ENCODE measurements at places on chromosomes 1 and 21.
A peak's percentile ranks its signal among the peaks of the same experiment; 100 is the strongest.

- no peak for DNase-seq
Observed at GRCh38 chr1:10449751-10450150, at the start of gene CORT. TSS of gene CORT (plus strand) at chr1:10450031. CDS start at chr1:10450224, 193 bp downstream.

- peak; percentile 93 for DNase-seq
Observed at GRCh38 chr1:211382714-211383480, 56.3 kb downstream of the TRAF5 start.

GRCh38 chr1:245957427-245957826 is 549.7 kb downstream of the SMYD3 start:
- no peak for DNase-seq

- DNase-seq, result no peak
Observed at GRCh38 chr1:175599212-175599705, 144.1 kb downstream of the TNR start.

DNA sequence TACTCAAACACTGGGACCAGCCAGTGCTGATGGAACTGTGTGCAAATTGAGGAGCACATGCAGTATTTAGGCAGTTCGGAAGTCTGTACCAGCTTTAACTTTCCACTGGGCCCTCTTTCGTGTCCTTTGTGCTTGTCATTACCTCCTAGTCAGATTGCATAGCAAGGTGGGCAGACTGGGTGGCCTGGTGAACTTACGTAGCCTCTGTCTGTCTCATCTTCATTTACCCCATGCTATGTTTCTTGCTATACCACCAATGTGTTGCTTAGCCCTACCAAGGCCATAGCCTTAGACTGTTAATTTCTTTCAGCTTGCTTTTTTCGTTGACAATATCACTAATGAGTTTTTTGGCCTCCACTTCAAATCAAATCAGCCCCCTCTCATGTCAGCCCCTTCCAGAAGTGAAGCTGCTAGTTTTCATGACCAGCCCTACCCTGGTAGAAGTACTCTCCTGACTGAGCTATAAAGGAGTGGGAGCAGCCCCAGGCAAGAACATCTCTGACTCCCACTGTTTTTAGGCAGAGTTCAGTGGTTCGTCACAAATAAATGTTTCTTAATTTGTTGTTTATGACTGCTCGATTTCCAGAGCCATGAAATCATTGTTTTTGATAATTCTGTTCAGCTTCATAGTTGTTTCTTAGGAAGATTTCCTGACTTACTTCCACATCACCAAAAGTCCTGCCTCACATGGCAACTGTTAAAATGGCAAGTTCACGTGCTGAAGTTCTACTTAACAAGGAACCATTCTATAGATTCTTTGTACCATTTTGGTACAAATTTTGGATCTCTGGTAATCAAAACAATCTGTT is 19.3 kb downstream of the PRKACB start:
- DNase-seq, result no peak

DNA sequence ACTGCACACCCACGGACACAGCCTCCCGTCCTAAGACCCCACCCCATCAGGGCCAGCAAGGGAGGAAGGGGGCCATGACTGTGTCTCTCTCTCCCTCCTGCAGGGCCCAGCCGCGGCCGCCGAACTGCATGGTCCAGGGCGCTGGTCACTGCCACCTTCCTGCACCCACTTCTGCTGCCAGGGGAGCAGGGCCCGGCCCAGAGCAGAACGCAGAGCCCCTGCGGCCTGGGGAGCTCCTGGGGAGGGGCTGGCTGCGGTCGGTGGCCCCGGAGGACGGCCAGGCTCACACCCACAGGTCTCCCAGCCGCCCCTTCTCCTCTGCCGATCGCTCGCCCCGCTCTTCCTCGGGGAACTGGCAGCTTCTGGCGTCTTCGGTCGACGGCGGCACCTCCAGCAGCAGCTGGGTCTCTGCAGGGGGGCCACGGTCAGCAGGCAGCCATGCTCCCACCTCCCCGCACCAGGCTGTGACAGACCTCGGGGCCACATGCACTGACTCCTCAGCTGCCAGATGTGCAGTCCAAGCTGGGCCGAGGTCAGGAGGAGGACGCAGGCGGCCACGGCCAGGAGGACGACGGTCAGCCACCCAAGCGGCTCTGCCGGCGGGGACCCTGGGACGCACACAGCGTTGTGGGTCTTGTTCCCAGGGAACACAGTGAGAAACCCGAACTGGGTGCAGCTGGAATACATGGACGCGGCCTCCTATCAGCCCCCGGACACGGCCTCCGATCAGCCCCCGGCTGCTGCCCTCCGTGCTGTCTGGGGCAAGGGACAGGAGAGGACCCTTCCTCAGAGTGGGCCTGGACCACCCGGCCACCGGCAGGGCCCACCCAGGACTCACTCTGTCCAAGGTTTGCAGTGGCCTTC is 2.6 kb downstream of the TNFRSF18 start:
- no peak for DNase-seq

- DNase-seq, result no peak
Observed at GRCh38 chr1:119345398-119345797, 23.2 kb upstream of the HAO2 start.

DNA sequence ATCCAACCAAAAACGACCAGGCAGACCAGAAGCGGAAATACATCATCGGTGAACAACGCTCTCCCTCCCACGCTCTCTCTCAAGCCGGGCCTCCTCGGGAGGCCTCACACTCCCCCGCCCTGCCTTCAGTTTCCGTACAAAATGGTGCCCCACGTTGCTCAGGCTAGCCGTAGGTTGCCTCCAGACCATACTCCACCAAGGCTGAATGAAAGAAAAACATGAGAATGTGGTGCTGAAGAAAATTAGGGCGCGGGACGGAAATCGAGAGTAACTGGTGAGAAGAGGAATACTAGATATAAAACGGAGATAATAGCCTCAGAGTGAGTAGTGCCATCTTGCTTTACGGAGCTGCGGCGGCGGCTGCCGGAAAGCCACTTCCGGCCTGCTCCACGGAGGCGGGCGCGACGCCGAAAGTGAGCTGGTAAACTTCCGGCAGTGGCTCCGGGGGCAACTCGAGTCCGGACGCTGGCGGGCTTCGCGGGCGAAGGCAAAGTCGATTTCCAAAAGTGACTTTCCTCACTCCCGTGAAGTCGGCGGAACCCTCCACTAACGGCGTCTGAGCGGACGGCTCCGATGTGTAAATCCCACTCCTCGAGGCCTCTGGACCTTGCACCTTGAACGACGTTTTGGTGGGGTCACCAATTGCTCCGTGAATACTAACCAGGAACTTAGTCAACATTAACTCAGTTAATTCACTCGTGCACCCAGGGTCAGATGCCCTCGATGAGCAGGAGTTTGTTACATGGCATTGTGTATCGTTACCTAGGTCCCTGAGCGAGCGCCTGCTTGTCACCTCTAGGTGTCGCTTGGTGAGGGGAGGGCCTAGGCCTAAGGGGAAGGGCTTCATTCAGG is at the start of gene SH3BP5L:
TSS of gene SH3BP5L (minus strand) at position 7 of the 852 bp plus-strand sequence. CDS start 980 bp downstream, outside the sequence.
- DNase-seq, result peak; percentile 96

GRCh38 chr1:179334440-179334839 is 31.3 kb upstream of the AXDND1 start:
- DNase-seq, result no peak

- DNase-seq, result no peak
Observed at GRCh38 chr1:156241311-156241811, 623 bp upstream of the BGLAP start.

DNA sequence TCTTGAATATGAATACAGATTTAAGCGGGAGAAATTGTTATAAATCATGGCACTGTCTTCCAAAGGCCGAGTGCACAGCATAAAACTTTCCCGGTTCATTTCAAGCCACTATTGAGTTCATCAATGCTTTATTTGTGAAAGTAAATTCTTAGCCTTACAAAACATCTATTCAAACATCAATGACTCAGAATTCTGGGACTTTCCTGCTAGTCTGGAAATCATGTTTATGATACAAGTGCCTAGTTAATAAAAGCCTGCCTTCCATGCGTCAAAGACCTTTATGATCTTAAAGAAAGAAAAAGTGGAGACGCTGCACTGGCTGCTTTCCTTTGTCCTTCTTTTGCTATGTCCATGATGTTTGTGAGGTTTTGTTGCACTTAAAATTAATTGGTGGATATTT is 137.7 kb downstream of the SETD4 start:
- no peak for DNase-seq

DNA sequence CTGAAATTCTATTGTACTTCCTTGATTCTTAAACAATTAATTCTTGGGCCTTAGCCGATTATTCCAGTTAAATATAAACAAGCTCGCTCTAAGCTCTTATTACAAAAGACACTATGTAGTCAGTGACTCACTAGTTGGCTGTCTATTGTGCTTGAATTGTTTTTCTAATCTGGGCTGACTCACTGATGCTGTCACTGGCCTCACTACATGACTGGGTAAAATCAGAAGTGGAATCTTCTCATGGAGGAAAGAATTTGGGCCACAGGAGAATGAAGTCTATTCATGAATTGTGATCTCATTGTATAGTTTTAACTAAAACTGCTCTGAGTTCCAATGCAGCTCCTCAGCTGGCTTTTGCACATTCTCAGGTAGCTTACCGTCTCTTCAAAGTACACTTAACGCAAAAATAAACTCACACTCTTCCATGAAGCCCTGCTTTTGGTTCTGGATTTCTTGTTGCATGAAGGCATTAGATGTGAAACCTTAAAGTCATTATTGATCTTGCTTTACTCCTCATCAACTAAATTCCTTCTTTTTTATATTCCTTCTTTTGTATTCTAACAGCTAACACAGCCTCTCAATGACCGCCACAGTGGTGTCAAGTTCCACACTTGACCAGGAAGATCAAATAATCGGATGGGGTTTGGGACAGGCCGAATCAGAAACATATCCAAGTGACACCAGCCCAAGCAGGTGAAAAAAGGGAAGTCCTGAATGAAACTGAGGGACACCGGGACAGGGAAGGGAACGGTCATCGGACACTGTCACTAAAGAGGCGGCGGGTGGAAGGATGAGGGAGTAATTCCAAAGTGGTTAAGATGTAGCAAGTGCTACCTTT is 80.9 kb upstream of the LBR start:
- DNase-seq, result no peak

DNA sequence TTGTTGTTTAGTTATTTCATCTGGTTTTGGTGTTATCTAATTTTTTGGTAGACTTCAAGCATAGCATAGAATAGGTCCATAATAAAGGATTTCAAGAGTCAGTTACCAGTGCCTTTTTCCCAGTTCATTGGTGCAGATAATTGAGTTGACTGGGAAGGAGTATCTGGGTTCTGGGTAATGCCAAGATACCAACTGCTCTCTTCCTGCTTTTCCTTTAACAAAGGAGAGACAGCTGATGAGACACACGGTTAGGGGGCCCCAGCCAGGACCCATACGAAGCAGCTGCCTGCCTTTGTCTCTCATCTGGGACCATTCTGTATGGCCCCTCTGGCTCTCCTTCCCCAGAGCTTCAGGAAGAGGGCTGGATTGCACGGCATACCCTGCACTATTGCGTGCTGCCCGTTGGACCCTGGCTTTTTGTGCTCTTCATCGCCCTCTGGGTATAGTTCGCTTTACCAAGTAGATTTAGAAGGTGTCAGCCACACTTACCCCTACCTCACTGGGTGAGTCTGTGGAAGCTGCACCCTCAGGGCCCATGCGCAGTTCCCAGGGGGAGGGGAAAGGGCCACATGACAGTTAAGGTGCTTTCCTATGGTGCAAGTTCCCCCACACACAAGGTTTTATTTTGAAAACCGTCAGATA is 7.0 kb downstream of the NAV1 start:
- no peak for DNase-seq

DNA sequence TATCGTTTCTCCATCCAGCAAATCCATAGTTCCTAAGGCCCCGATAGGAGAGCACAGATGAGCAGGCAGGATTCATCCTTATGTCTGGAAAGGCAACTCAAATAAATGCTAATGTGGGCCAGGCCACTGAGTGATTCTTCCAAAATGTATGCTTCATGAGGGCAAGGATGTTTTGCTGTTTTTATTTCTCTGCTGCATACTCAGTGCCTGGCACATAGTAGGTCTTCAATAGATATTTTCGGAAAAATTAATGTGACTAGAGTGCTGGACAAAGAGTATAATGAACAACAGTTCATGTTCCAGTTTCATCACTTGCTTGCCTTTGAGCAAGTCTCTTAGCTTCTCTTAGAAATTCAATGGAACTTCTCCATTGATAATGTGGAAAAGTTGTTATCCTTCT is 357.7 kb downstream of the PRDM2 start:
- DNase-seq, result no peak

- DNase-seq, result no peak
Observed at GRCh38 chr1:40986328-40986783, 6.9 kb downstream of the CTPS1 start.

DNA sequence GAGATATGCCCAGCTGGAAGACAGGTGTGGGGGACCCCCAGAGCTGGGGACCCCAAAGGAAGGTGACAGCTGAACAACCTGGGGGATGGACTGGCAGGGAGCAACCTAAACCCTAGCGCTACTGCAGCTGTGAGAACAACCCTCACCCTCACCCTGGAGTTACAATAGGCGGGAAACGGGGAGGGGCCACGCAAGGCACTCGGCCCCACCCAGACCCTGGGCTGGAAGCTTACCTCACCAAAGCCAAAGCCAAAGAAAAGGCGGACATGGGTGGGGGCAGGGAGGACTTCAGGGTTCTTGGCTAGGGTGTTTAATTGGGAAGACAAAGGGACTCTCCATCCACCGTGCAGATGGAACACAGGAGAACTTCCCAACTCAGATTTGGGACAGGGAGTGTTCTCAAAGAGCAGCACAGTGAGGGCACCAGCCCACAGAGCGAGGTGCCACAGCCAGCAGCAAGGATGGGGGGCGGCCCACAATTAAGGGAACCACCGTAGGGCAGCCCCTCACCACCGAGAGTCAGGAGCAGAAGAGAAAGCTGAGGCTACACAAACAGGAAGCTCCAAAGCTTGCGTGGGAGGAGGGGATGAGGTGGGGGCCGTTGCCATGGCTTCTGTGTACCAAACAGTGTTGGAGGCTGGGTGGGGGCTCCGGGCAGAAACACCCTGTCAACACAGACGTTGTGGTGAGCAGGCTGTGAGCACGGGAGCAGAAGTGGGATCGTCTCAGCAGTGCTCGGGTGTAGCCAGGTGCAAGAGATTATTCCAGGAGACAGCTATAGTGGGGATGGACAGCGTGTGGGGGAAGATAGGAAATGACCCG is 1.9 kb downstream of the TAGLN2 start:
- peak; percentile 94 for DNase-seq

DNA sequence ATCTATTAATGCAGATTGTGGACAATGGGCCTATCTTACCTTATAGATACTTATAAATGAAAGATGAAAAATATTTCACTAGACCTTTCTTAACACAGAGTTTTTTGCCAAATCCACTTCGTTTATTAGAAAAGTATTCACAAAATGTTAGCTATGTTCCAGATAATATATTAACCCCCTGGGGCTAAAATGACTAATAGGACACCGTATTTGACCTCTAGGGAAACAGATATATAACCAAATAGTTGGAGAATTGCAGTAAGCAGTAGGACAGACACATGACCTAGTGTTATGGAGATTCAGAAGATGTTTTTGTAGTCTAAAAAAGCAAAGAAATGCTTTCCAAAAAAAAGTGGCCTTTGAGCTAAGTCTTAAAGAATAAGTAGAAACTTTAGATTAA is 106.9 kb downstream of the SEC16B start:
- DNase-seq, result no peak

- DNase-seq, result no peak
Observed at GRCh38 chr1:201583663-201584062, 44.7 kb downstream of the NAV1 start.

GRCh38 chr1:177959811-177960515 is 9.9 kb downstream of the SEC16B start:
- no peak for DNase-seq

- no peak for DNase-seq
Observed at GRCh38 chr1:27504588-27505419, 14.8 kb upstream of the WASF2 start.

GRCh38 chr1:167171286-167171929 is 49.3 kb upstream of the POU2F1 start:
- DNase-seq, result no peak

GRCh38 chr1:236059011-236059410 is 5.9 kb downstream of the NID1 start:
- DNase-seq, result no peak

GRCh38 chr1:159012495-159012894 is 2.8 kb downstream of the IFI16 start:
- peak; percentile 83 for DNase-seq
